Activated naive CD4-positive, alpha-beta T cell treated with anti-CD3 and anti-CD28 coated beads, Interleukin-2, amount 50 U/mL, for 72 hours (primary cell): ENCODE measurements at places on chromosomes 16 and 17.

- DNase-seq: no peak
Observed at GRCh38 chr16:83470416-83470815, 337.4 kb upstream of the HSBP1 start.

DNA sequence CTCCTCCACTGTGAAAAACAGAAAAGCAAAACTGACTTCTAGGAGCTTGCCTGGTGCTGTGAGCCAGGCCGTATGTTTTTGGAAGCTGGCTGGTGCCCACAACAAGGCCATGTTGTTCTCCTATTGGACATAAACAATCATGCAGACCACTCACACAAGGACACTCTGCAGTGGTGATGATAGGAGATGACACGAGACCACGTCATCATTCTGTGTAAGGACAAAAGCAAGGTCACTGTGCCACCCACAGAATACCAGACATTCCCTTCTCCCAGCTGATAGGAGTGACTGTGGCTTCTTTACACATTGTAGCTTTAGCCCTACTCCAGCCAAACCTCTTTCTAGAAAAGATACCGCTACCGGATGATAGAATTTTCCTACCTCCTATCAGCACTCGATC lies 47.7 kb upstream of the LCMT1 start:
- no peak for DNase-seq

DNA sequence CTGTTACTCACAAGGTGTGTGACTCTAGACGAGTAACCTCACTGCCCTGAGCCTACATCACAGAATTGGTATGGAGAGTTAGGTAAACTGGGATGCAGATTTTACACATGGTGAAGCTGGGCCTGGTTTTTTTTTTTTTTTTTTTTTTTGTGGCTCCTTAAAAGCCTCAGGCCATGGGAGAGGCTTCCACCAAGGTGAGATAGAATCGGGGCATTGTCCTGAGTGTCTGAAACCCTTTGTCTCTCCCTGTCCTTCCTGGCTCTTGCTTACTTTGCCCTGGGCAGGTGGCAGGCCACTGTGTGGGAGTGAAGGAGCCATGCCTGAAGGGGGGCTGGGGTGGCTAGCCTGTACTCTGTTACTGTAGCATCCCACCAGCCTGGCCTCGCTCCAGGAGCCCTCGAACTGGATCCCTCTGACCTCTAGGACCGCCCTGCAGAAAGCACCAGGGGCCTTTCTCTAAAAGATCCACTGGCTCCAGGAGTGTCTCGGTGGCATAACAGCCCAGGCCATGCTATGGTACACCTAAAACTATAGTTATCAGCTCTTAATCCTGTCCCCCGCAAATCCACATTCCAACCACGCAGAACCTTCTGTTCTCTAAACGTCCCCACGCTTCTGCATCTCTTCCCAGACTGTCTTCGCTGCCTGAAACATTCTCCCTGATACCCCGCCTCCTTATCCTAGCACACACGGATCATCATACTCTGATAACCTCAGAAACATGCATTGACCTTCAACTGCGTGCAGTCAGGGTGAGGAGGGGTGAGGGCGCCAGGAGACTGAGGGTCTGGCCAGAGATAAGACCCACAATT lies 1.7 kb upstream of the SLC13A2 start:
- DNase-seq: peak; percentile 42

- no peak for DNase-seq
Observed at GRCh38 chr17:28907709-28908475, 5.0 kb upstream of the DHRS13 start.

- DNase-seq: no peak
Observed at GRCh38 chr16:66212428-66212827, 154.1 kb upstream of the CDH5 start.

DNA sequence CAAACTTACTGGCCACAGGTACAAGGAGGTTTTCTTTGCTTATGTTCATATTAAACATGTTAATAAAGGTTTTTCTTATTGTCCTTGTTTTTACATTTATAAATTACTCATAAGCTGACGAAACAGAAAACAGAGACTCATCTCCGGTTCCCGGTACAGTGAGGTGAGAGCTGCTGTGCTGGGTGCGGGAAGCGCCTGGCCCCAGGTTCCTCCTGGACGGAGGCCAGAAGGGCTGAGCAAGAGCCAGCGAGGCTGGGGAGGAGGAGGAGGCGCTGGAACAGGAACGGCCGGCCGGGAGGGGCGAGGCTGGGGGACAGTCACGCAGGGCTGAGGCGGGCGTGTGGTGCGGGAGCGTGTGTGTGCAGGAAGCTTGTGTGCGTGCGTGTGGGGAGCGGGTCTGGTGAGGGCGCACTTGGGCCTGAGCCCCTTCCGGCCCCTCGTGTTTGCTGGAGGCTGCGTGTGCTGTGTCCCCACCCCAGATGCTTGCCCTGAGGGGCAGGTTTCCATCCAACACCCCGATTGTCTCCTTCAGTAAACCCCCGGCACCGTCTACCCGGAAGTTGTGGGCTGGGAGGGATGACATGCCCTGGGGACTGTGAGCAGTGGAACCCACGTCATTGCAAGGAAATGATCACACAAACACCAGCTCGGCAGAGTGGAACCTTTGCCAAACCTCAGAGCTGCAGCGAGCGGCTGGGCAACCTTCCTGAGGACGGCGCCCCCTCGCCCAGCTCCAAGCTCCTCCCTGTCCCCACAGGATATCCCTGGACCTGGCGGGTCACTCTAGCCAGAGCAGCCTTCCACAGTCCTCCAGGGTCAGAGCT lies 19.5 kb downstream of the CD7 start:
- peak; percentile 94 for DNase-seq

DNA sequence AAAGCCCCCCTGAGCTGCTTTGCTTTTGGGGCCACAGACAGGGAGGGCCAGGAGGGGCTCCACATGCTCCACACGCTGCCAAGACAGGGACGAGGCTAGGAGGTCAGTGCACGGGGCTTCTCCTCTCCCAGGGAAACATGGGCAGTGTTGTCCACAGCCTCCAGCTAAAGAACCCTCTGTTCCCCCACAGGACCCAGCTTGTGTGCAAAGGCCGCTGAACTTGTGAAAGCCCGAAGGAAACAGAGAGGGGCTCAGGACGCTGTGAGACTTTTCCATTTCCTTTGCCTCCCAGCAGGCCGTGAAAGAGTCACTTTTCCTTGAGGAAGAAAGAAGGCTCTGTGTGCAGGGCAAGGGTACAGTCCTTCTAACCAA lies 9.7 kb downstream of the CDRT4 start:
- no peak for DNase-seq

DNA sequence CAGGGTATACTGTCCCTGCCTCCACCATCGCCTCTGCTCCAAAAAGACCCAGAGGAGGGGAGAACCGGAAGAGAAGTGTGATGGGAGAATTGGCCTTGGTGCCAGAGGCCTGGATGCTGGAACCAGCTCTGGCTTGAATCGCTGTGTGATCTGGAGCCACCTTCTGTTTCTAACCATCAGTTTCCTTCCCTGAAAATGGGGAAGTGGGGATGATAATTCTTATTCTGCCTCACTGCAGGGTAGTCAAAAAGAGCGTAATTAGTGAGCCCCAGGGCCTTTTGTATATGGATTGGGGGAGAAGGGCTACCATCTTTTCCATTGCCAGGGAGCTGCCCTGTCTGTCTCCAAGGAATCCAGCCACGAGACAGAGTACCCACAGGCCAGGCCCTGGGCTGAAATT lies 52.2 kb downstream of the CCT6B start:
- DNase-seq: no peak

DNA sequence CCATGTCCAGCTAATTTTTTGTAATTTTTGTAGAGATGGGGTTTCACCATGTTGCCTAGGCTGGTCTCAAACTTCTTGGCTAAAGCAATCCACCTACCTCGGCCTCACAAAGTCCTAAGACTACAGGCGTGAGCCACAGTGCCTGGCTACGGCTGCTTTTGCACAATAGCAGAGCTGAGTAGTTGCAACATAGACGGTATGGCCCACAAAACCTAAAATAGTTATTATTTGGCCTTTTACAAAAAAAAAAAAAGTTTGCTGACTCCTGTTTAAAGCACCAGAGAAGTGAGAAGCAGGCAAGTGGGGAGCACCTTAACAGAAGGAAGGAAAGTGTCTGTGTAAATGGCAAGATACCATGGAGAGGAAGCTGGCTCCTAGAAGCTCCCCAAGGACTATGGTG lies 5.3 kb upstream of the HSF5 start:
- DNase-seq: no peak
